Activated naive CD4-positive, alpha-beta T cell (primary cell): ENCODE measurements at places on chromosomes 12 and 14.

GRCh38 chr14:68018598-68018997, 199.0 kb downstream of the RAD51B start:
- DNase-seq, result no peak

DNA sequence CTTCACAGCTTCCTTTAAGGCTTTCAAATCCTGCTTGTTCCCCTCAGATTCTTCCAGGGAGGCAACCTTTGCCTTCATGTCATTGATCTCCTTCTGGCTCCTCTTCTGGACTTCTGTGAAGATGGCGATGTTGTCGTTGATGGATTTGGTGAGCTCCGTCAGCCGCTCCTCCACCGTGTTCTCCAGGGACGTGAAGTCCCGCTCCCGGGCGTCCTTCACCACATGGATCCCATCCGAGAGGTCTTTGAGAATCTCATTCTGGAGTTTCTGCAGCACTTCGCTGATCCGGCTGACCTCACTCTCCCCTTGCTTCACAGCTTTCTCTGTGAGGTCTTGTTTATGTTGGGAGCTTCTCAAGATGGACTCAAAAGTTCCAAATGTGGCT, 7.9 kb downstream of the CKAP4 start:
- DNase-seq, result no peak

DNA sequence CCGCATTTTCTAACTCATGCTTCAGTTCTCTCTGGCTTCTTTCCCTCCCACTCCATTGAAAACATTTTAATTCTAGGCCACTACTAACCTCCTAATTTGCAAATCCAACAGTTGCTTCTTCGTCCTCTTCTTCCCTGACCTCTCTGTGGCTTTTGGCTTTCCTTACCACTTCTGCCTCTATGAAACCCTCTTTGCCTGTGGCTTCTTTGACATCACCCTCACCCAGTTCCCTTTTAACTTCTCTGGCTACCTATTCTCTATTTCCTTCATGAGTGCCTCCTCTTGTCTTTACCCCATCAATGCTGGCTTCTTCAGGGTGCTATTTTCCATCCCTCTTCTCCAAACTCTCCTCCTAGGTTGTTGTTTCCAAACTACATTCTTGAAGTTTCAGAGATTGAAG, 4.4 kb upstream of the HCFC2 start:
- DNase-seq, result no peak

DNA sequence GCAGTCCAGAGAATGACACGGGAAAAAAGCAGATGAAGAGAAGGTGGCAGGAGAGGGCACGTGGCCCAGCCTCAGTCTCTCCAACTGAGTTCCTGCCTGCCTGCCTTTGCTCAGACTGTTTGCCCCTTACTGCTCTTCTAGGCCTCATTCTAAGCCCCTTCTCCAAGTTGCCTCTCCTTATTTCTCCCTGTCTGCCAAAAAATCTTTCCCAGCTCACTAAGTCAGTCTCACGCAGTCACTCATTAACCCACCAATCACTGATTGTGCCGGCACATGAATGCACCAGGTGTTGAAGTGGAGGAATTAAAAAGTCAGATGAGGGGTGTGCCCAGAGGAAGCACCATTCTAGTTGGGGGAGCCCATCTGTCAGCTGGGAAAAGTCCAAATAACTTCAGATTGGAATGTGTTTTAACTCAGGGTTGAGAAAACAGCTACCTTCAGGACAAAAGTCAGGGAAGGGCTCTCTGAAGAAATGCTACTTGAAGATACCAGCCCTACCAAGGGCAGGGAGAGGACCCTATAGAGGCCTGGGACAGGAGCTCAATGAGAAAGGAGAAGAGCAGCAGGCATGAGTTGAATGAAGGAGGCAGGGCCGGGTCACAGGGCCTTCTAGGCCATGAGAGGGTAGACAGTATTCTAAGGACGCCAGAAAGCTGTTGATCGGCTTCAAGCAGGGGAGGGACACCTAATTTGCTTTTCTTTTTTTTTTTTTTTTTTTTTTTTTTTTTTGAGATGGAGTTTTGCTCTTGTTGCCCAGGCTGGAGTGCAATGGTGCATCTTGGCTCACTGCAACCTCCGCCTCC, 40.9 kb downstream of the DAD1 start:
- no peak for DNase-seq

- DNase-seq, result no peak
Observed at GRCh38 chr12:66428261-66428660, 126.0 kb downstream of the HELB start.

- no peak for DNase-seq
Observed at GRCh38 chr12:24078318-24078765, 128.9 kb upstream of the SOX5 start.

DNA sequence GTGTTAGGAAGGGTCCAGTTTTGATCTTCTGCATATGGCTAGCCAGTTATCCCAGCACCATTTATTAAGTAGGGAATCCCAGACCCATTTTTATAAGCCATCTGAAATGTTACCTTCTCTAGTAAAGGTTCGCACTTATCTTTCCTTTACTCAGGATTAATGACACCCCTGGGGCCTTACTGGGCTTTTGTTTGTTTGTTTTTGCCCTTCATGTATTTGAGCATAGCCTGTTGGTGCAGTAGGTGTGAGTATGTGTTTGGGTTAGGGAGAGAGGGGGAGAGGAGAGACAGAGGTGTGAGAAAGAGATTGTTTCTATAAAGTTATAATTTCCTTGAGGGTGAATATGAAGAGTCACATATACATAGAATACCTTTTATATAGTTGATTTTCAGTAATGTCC, 96.9 kb downstream of the AKAP6 start:
- DNase-seq, result no peak

GRCh38 chr14:58794993-58795762, 157.4 kb downstream of the DACT1 start:
- no peak for DNase-seq

DNA sequence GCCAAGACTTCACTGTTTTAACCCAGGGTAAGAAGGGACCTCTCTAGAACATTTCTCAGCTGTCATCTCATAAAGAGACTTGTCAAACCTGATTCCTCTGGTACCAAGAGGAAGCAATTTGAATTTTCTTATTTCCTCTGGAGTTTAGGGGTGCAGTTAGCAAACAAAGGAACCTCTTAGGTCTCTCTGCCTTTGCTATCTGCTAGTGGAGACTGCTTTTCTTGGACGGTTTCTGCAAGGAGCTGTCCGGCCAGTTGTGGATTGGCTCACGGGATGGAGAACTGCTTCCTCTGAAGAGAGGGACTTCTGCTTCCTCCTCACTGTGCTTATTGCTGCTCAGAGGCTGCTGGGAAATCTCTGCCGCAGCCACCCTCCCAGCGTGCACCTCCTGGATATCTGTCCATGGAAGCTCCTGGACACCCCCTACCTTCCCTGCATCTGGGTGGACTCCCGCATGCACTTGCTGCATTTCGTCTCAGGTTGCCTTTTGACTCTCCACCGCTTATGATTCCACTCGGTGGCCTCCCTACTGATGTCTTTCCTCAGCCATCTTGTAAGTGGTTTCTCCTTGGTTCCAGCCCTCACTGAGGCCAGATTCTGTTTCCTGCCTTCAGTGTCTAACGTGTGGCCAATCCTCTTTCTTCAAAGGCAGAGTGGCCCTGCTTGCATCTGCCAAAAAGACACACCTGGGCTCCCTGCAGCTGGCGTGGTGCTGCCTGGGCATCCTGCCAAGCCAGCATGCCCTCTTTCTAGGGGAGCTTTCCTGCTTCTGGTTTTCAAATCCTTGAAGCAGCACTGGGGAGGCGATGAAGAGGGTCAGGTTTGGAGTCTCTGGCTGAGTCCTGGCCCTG, 187.3 kb downstream of the CHST11 start:
- DNase-seq, result no peak

DNA sequence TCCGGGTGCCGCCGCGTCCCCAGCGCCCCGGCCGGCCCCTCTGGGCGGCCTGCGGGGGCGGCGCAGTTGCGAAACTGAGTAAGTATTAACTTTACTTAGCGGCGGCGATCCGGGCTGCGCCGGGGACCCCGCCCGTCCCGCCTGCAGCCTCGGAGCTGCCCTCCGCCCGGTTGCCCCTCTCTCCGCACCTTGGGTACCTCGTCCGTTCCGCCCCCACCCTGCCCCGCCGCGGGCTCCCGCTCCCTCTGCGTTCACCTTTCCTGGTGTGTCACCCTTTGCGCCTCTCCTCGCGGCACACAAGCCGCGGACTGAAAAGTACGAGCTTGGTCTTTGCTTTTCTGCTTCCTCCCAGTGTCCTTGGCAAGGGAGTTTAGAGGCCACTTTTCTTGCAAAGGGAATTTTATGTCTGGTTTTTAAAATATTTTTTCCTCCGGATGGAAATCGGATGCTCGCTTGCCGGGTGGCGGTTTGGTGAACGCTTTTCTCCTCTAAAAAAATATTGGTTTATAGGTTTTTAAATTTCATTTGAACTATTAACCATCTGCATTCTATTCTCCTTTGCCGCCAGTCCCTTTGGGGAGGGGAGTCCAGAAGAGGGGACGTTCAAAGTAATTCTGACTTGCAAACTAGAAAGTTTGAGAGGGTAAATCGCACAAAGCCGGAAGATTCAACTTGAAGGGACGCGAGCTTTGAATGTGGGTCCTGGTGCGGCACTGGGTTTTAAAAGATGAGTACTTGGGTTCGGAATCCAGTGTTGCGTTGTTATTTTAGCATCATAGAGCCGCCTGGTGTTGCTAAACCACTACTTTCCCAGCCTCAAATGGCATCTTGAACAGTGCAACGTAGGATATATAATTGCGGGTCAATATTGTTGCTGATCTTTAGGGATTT, 834 bp downstream of the RASSF8 start:
- DNase-seq, result no peak

- no peak for DNase-seq
Observed at GRCh38 chr12:90042920-90043641, 334.4 kb upstream of the ATP2B1 start.
